Activated naive CD8-positive, alpha-beta T cell treated with anti-CD3 and anti-CD28 coated beads, Interleukin-2, amount 10 ng/mL, durations not matched to agents 7 days and 5 days (primary cell): ENCODE measurements at places on chromosomes 7 and 10. TPM values are rescaled to one million over a fixed set of nuclear protein-coding genes. Genes with fewer than 3 reads are reported as not detected.

Gene IKZF1
- total RNA-seq = 410 TPM

Gene PAX4
- not detected for total RNA-seq

Gene HPSE2
- total RNA-seq = 0.28 TPM

Gene TFPI2
- total RNA-seq = not detected

Gene NEUROD6
- total RNA-seq = not detected

Gene SUN3
- not detected for total RNA-seq

Gene ASAH2B
- total RNA-seq = 4.2 TPM

Gene FRMPD2
- total RNA-seq = not detected

Gene PNLIP
- not detected for total RNA-seq

- H3K36me3 ChIP-seq = no peaks in the 10 kb centered on the region
- no peak overlapping the region for H3K4me3 ChIP-seq
- H3K4me1 ChIP-seq = no peaks in the 10 kb centered on the region
- no peaks in the 10 kb centered on the region for H3K27me3 ChIP-seq
- DNase-seq = no peak
These were observed 98.1 kb downstream of the MICALL2 start for GRCh38 chr7:1361016-1361755.

DNA sequence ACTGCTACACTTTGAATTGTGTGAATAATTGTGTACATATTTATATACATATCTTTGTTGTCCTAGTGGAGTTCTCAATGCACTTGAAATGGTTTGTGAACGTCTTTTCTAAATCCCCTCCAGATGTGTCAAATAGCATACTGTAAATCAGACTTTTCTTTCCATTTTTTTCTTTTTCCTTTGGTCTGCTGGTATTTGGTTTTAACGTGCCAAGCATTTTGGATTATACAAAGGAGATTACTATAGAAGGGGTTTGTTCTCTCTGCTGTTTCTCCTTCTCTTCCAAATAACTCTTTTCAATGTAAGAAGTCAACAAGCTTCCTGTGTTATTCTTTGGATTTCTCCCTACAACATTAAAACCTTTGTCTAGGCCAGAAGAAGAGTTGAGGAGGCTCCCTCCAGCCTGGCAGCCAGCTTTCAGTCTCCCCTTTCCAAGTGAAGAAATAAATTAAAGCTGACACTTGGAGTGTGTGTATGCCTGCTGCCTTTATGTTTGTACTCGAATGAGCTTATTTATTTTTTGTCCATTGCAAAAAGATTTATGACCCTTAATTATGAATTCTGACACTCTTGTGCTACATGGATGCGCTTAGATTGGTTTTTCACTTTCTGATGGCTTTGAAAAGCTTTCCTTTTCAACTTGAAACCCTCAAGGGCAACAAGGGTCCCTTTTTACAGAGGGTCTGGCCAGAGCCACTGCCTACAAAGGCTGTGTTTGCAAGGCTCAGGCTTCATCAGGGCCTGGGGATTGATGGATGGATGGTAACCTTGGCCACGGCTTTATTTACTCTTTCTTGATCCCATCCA, 107.8 kb downstream of the RAB18 start:
- H3K36me3 ChIP-seq = no peaks in the 10 kb centered on the region
- no peak overlapping the region for H3K4me3 ChIP-seq
- H3K4me1 ChIP-seq = peaks cover 2% of the 10 kb centered on the region
- peaks cover 4% of the 10 kb centered on the region for H3K27me3 ChIP-seq
- DNase-seq = no peak

GRCh38 chr7:90994121-90994520, 270.1 kb upstream of the FZD1 start:
- DNase-seq = no peak
- no peak overlapping the region for H3K27ac ChIP-seq
- H3K36me3 ChIP-seq = no peaks in the 10 kb centered on the region

DNA sequence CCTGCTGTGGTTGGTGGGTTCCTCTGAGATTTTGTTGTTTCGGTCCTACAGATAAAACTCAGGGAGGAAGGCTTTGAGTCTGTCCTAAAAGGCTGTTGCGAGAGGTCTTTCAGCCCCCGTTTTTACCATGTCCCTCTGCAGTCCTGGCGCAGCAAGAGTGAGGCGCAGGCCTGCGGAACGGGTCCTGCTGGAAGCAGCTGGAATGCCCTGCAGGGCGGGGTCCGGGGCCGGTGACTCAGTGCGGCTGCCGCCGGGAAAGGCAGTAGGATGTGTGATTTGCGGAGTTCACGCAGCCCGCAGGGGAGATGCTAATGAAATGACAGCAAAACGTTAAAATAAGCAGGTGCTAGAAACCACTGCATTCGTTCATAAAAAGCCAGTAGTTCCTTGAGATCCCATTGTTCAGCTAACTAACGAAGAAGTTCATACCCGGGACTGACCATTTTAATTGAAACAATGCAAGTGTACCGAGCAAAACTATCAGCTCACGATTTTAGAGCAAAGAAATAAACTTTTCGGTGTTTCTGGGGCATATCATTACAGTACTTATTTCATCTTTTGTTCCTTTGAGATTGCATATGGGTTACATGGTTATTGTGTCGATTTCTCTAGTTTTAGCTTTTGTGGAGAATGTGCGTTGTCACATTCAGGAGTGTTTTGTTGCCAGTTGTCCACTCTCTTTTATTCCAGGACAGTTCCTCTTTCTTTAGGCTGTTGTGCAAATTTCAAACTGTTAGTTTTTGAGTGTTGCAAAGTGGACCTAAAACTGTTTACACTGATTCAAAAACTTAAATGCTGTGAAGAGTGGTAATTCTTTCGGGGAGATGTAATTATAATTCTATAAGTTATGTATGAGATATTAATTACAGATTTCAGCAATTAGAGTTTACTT, 783 bp downstream of the ANLN start:
- peak overlapping the region; percentile 88 for H3K27ac ChIP-seq
- peaks cover 37% of the 10 kb centered on the region for H3K36me3 ChIP-seq
- peak overlapping the region; percentile 90 for H3K4me3 ChIP-seq
- peaks cover 17% of the 10 kb centered on the region for H3K4me1 ChIP-seq
- H3K27me3 ChIP-seq = no peaks in the 10 kb centered on the region

GRCh38 chr7:73652541-73652949, 15.1 kb upstream of the VPS37D start:
- H3K27me3 ChIP-seq = peaks cover 42% of the 10 kb centered on the region
- H3K36me3 ChIP-seq = no peaks in the 10 kb centered on the region
- DNase-seq = no peak
- H3K27ac ChIP-seq = no peak overlapping the region
- H3K4me3 ChIP-seq = no peak overlapping the region

- peak; percentile 70 for DNase-seq
- no peaks in the 10 kb centered on the region for H3K36me3 ChIP-seq
- no peak overlapping the region for H3K4me3 ChIP-seq
- no peaks in the 10 kb centered on the region for H3K27me3 ChIP-seq
These were observed 9.1 kb upstream of the TMEM236 start for GRCh38 chr10:17742918-17743317.

GRCh38 chr7:151291206-151291605, 42.7 kb upstream of the SMARCD3 start:
- no peak overlapping the region for H3K27ac ChIP-seq
- no peaks in the 10 kb centered on the region for H3K36me3 ChIP-seq
- H3K4me3 ChIP-seq = no peak overlapping the region

DNA sequence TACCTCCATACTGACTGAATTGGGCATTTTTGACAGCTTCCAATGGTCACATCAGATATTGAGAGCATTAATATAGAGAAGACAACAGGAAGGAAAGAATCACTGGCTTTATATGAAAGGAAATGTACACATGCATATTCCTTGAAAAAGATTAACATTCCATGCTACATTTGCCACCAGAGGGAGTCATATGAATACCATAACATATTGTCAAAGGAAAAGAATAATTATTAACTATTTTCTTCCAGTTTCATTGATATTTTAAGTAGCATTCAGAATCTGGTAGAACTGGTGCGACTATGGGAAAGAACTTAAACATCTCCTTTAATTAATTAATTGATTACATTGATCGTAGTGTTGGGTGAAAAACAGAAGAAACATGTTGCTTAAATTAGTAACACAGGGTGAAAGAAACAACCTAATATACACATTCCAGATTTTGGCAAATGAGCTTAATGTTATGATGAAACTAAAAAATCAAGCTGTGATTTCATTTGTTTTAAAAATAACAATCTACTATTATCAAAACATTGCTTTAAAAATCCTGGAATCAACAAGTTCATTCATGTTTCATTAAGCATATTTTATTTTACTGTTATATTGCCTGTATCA, 71.5 kb downstream of the GPR85 start:
- H3K4me1 ChIP-seq = no peaks in the 10 kb centered on the region
- no peaks in the 10 kb centered on the region for H3K36me3 ChIP-seq
- H3K27me3 ChIP-seq = no peaks in the 10 kb centered on the region
- no peak for DNase-seq

DNA sequence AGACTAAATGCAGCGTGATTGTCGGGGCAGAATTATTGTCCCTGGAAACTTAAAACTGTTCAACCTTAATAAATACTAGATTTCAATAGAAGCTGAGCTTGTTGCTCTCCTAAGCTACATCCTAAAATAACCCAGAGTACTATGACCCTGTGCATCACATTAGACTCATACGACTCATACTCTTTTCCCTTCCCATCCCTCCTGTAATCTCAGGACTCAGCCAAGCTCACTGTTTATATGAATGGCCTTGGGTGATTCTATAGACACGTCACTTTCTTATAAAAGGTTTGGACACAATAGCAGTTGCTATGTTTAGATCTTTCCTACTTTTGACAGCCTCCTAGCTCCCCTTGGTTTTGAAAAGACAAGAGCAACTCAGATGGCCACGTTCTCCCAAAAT, 17.2 kb downstream of the TCF7L2 start:
- H3K36me3 ChIP-seq = no peaks in the 10 kb centered on the region
- no peaks in the 10 kb centered on the region for H3K4me1 ChIP-seq
- no peak for DNase-seq
- peaks cover 62% of the 10 kb centered on the region for H3K27me3 ChIP-seq

DNA sequence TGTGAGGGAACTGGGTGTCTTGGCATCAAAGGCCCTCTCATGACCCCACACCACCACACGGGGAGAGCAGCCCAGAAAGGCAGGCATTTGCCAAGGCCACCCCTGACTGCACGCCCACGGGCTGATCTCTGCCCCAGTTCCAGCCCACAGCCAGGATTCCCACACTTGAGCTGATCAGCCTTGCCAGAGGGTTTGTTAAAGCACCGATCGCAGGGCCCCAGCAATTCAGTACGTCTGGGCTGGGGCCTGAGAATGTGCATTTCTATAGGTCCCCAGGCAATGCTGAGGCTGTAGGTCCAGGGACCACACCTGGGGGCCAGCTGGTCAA, 103.9 kb downstream of the TNS3 start:
- no peaks in the 10 kb centered on the region for H3K27me3 ChIP-seq
- no peaks in the 10 kb centered on the region for H3K36me3 ChIP-seq
- DNase-seq = no peak
- no peak overlapping the region for H3K4me3 ChIP-seq

DNA sequence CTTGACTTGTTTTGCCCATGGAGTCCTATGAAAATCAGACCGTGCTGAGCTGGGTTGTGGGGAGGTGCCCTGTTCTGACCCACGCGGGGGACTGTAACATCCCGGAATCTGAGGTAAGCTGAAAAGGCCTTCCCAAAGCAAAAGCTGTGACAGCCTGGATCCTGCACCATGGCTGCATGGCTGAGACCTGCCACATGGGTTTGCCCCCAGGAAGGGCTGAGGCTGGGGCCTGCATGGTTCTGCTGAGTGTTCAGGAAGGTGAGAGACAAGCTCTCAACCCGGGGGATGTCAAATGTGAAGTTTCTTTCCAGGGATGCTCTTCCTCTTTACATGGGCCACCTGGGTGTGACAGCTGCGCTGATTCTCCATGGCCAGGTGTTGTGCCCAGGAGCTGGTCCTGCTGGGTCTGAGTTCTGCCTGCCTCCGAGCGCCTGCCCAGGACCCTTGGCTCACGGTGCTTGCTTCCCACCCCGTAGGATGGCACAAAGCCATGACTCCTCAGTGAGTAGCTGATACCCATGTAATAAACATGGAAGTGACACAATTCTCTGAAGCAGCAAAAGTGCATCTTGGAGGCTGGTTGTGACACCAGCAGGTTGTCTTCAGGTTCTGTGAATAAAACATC, 58.3 kb downstream of the VIPR2 start:
- DNase-seq = no peak
- H3K4me1 ChIP-seq = no peaks in the 10 kb centered on the region

- H3K4me1 ChIP-seq = no peaks in the 10 kb centered on the region
- peaks cover 27% of the 10 kb centered on the region for H3K27me3 ChIP-seq
- DNase-seq = no peak
- no peak overlapping the region for H3K27ac ChIP-seq
- no peaks in the 10 kb centered on the region for H3K36me3 ChIP-seq
These were observed 19.8 kb upstream of the TSPAN12 start for GRCh38 chr7:120877701-120878100.

- H3K4me3 ChIP-seq = no peak overlapping the region
- no peak overlapping the region for H3K27ac ChIP-seq
- DNase-seq = no peak
- no peaks in the 10 kb centered on the region for H3K4me1 ChIP-seq
These were observed 175.4 kb downstream of the SORCS3 start for GRCh38 chr10:104816501-104816900.

DNA sequence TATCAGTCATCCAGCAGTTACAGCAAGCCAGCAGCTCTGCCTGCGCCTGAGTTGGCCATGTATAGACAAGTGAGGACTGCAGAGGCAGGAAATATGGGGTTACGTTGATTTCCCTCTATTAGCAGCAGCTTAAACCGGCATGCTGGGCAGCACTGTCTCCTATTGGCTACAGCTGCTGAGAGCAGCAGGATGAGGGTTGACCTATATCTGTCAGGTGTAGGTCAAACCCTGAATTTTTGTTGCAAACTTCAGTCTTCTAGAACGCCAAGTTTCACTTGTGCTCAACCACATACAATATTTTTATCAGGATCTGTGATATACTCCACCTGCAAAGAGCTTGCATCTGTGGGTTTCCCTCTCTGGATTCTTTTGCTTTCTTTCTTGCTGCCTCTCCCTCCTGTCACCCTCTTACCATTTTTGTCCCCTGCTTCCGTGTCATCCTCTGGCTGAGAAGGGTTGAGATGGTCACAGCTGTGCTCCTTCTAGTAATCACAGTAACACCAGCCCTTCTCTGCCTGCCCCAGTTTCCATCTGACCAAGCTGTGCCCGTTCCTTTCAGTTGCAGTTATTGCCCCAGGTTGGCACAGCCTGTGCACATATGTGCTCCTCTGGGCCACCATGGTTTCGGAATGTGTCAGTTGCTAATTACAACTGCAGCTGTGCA, 23.8 kb upstream of the GLCCI1 start:
- no peaks in the 10 kb centered on the region for H3K27me3 ChIP-seq
- peaks cover 3% of the 10 kb centered on the region for H3K36me3 ChIP-seq
- peak; percentile 50 for DNase-seq
- peaks cover 17% of the 10 kb centered on the region for H3K4me1 ChIP-seq
- H3K4me3 ChIP-seq = peak overlapping the region; percentile 68
- H3K27ac ChIP-seq = peak overlapping the region; percentile 91

GRCh38 chr10:31932838-31933237, 4.2 kb upstream of the ARHGAP12 start:
- no peak overlapping the region for H3K4me3 ChIP-seq
- no peaks in the 10 kb centered on the region for H3K36me3 ChIP-seq
- peaks cover 14% of the 10 kb centered on the region for H3K4me1 ChIP-seq
- peaks cover 10% of the 10 kb centered on the region for H3K27me3 ChIP-seq
- no peak for DNase-seq
